GM03348 (cell line): ENCODE measurements at places on chromosomes 7 and 10.

DNA sequence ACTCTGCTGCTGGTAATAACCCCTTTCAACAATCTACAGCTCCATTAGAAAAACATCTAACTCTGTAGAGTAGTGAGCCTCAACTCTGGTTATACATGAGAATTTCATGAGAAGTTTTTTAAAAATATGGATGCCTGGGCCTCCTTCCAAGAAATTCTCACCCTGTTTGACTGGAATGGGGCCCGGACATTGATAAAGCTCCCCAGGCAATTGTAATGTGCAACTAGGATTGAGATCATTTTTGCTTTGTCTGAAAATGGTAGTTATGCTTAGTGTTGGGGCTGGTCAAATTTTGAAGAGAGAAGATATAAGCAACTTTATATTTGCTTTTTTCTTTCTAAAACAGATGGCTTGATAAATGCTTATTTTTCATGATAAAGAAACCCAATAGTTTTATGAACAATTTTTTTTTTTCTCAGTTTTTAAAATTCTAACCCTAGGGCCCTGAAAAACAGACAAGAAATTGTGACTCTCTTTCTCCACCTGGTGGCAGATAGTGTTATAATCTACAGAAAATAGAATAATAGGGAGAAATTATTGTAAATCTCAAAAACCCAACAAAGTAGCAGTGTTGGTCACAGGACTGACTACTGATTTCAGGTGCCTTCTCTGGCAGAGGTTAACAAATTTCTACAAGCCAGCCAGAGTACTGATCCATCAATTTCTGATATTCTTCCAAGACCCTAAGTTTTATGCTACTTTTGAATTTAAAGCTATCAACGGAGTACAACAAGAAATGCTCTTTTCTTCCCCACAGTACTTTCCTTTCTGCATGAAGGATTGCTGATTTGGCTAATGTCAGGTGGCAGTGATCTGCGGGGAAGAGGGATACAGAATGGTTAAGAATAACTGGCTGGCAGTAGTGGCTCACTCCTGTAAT, 174.8 kb downstream of the DKK1 start:
- DNase-seq: peak; percentile 41

DNA sequence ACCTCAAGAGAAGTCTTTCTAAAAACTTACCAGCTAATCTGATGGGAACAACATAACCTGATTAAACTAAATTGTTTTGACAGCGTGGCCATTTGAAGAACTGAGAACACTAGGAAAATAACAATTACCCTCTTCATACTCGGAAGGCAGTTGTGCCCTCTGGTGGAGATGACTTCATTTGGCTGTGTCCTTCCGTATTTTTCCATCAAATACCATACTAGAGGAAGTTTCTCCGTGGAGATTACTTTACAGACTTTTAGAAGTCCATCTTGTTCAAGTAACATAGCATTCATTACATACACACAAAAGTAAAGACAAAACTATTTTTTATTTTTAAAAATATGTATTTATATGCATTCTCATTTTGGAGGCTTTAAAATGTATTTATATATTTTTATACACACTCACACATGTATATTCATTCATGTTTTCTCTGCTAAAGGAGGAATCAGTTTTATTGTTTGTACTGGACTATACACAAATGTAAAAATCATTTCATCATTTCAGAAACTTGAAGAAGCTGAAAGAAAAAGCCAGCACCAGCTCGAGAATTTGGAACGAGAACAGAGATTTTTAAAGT, 25.2 kb downstream of the SMNDC1 start:
- DNase-seq: peak; percentile 71

DNA sequence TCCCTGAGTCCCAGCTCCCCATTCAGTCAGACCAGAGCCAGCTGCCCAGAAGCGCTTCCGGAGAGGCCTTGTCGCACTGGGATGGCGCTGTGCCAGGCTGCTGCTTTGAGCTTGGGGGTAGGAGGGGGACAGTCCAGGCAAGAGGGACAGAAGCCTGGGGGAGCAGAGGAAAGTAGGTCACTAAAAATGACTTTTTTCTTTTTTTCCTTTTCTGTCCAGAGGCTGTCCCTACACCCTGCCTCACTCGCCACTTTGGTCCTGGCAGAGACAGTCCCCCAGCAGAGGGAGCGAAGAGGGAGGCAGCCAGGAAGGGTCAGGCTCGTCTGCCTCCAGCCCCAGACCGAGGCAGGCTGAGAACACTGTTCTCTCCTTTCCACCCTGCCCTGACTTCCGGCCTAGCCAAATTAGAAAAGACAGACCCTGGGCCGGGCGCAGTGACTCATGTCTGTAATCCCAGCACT, 15.8 kb upstream of the TRIM8 start:
- no peak for DNase-seq

- DNase-seq: no peak
These were observed 57.6 kb downstream of the SNX10 start for GRCh38 chr7:26349005-26349915.

DNA sequence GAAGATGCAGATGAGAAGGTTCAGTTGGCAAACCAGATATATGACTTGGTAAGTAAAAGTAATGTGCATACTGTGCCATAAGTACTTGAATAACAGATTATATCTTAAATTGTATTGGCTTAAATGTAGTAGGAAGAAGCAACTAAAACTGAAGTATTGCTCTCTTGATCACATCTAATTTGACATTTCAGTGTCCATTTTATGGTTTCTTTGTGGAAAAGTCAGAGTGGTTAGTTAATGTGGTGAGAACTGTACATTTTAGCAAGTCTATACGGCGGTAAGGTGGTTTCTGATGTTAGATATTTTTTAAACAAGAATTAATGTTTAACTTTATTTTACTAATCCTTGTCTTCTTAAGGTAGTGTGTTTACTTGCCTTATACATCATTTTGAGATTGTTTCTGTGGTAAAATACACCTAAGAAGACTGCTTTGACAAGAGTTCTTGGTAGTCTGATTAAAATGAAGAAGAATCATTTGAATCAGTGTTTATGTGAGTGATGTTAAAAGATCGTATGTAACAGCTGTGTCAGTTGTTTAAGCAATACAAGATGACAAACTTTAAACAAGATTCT, 5.1 kb downstream of the ING3 start:
- DNase-seq: no peak

- DNase-seq: peak; percentile 93
These were observed 15.4 kb downstream of the GSDME start for GRCh38 chr7:24741679-24742505.

DNA sequence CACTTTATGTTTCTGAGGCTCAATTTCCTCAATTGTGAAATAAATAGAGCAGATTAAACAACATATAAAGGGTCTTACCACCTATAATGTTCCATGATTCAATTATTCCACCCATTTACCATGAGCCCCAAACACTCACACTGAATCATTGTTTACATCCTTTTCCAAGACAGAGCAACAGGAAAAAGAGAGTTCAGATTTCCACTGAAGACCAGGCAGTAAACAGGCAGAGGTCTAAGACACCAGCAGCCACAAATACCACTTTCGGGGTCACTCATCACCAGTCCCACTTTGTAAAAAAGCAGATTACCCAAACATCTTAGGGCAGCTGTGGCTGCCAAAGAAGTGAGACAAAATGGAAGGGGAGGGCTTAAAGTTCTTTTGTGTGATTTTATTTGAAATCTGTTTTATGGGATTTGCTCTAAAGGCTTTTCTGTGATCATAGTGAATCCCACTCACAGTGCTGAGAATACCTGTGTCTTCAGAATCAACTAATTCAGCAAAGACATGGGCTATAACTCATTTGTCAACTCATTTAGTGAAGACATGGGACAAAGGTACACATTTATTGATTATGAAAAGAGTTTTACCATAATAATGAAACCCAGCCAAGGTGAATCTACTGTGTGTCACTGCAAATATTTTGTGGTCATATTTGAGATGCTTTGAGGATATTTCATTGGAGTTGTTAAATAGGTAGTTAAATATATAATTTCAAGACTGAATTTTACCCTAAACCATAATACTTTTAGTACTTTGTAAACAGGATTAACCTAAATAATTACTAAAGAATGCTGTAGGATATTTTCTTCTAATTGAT, 24.8 kb upstream of the DLD start:
- no peak for DNase-seq

- no peak for DNase-seq
These were observed 31.0 kb upstream of the MXI1 start for GRCh38 chr10:110176141-110177030.

DNA sequence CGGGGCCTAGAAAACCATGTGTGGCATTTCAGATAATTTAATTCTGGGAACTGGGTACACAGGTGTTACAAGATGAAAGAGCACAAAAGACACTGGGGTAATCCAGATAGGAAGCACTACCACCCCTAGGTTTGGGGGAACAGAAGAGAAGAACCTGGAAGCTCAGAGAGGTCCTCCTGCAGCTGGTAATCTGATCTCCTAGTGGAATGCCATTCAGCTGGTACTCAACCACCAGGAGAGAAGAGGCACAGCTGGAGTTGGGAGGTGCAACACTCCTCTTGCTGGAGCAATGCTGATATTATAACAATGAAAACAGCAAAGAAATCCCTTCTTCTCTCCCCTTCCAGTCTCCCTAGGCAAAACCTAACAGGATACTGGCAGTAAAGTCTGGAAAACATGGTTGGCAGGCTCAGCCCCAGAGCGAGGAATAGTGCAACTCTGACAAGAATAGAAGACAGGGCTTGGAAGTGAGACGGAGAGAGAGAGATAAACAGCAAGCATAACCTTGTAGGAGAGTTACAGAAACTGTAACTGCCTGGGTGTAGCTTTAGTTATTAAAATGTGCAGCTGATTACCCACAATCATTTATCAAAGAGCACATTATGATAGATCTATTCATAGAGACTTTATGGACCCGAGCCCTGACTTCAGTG, 35.0 kb downstream of the NRF1 start:
- no peak for DNase-seq

GRCh38 chr7:47901542-47901941, 46.7 kb downstream of the PKD1L1 start:
- peak; percentile 21 for DNase-seq

- no peak for DNase-seq
These were observed 9.6 kb upstream of the JAZF1 start for GRCh38 chr7:28190077-28190710.

GRCh38 chr10:94065362-94065761, 71.6 kb downstream of the PLCE1 start:
- peak; percentile 26 for DNase-seq

GRCh38 chr10:127815147-127815546, 77.6 kb downstream of the CLRN3 start:
- DNase-seq: no peak

DNA sequence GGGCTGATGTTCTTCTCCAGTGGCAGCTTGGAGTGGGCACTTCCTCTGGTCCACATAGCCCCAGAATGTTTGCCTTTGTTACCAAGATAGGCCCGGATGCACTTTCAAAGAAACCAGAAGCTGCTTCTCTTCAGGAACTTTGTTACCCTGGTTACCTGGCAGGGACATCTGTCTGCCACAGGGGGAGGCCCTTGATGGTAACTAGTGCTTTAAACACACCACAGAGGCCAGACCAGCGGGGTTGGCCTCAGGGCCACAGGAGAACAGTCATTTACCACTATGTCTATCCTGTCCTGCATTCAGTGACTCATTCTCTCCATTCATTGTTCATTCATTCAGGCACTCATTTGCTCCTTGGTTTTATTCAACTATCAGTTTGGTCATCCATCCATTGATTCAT, 11.9 kb upstream of the PLEKHA1 start:
- DNase-seq: no peak

- no peak for DNase-seq
These were observed 178.6 kb upstream of the INHBA start for GRCh38 chr7:41881331-41882130.

- no peak for DNase-seq
These were observed 3.2 kb downstream of the HHEX start for GRCh38 chr10:92692697-92693533.

- DNase-seq: no peak
These were observed 29.7 kb downstream of the IL15RA start for GRCh38 chr10:5947471-5948207.

DNA sequence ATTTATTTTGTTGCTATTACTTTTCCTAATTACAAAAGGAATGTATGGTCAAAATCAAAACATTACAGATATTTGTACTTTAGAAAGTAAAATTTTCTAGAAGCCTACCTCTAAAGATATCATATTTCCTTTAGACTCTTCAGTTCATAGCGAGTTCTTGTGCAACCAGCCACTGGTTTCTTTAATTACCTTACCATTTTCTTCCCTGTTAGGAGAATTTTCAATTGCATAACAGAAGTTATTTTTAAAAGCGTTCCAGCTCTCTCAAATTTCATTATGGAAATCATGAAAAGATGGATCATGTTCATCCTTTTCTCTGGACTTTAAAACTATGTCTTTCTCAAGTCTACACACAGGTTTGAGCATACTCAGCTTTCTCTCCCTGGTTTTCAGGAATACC, 5.0 kb upstream of the TRUB1 start:
- DNase-seq: peak; percentile 4

GRCh38 chr7:75795831-75796285, 17.7 kb downstream of the CCL24 start:
- DNase-seq: no peak

- DNase-seq: no peak
These were observed 49.4 kb downstream of the BUB3 start for GRCh38 chr10:123203393-123204126.

DNA sequence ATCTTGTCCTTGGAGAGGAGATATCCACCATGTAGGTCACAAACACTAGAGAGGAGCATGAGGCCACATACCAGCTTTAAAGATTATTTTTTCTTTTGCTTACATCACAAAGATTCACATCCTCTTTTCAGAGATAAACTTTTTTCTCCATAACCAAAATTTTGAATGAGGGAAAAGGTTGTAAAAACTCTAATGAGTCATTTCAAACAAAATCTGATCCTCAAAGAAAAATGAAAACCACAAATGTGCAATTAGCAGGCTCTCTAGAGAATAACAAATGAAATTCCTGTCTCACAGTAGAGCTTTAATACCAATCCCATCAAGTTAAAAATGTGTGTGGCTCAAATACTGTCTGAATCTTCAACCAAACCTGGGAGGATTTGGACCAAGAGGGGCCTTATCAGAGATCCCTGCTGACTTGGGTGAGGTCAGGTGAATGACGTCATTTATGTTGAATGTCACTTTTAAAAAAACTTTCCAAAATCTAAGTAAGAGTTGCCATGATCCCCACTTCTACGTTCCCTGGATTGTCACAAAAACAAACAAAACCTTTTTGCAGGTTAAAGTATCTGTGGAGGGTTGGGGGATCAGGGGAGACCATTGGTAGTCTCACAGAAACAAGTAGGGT, 261.5 kb upstream of the NPSR1 start:
- DNase-seq: no peak

DNA sequence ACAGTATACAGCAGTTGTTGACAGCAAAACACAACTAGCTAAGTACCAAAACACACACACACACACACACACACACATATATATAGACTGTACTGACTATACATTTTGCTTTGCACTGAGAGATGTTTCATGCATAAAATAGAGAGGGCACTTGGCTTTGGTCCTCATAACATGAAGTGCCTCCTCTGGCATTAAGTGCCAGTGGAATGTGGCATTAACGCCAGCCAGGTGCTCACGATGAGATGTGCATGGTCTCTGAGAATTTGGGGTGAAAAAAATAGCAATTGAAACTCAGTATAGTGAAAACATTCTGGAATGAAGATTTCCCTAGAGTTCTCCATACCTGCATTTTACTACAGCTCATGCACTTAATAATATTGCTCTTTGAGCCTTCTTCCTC, 70.0 kb upstream of the INSYN2A start:
- no peak for DNase-seq

GRCh38 chr10:2681891-2682290, 385.5 kb upstream of the PFKP start:
- no peak for DNase-seq
